T-helper 9 cell (primary cell): ENCODE measurements at places on chromosomes 7 and 10.

- DNase-seq, result peak; percentile 50
Observed at GRCh38 chr7:105677817-105678573, 96.7 kb upstream of the EFCAB10 start.

DNA sequence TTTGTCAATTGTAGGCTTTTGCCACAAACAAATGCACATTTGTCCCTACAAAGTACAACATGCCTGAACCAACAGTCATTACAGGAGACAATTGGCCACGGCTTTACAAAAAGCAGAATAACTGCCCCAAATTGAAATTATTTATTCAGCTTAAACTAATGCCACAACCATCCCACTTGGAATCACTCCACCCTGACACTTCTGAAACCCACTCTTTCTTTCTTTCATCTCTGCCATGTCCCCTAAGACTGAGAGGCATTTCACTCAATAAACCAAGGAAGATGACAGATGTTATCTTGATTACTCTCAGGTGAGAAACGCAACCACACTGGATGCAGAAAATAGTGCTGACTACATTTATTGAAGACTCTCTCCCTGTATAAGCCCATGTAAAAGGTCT lies 2.6 kb upstream of the NPM3 start:
- DNase-seq, result no peak

DNA sequence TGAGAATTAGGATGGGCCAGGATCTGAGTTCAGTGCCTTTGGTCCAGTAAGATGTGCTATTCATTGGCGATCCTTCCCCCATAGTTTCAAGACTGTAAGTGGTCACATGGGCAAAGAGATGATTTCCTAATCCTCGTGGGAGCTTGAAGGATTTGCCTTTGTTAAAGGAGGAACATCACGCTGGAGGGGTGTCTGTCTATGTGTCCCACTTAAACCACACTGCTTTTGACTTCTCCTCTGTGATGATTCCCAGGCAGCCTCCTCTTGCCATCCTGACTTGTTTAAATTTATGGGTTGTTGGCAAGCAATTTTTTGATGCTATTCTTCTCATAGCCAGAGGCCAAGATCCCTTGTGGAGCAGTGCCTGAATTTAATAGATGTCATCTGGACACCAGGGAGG lies 154.0 kb downstream of the TCF7L2 start:
- DNase-seq, result no peak

GRCh38 chr7:150805864-150806263 lies 5.3 kb downstream of the TMEM176A start:
- no peak for DNase-seq

GRCh38 chr7:150948791-150949251 lies 29.3 kb downstream of the KCNH2 start:
- no peak for DNase-seq

DNA sequence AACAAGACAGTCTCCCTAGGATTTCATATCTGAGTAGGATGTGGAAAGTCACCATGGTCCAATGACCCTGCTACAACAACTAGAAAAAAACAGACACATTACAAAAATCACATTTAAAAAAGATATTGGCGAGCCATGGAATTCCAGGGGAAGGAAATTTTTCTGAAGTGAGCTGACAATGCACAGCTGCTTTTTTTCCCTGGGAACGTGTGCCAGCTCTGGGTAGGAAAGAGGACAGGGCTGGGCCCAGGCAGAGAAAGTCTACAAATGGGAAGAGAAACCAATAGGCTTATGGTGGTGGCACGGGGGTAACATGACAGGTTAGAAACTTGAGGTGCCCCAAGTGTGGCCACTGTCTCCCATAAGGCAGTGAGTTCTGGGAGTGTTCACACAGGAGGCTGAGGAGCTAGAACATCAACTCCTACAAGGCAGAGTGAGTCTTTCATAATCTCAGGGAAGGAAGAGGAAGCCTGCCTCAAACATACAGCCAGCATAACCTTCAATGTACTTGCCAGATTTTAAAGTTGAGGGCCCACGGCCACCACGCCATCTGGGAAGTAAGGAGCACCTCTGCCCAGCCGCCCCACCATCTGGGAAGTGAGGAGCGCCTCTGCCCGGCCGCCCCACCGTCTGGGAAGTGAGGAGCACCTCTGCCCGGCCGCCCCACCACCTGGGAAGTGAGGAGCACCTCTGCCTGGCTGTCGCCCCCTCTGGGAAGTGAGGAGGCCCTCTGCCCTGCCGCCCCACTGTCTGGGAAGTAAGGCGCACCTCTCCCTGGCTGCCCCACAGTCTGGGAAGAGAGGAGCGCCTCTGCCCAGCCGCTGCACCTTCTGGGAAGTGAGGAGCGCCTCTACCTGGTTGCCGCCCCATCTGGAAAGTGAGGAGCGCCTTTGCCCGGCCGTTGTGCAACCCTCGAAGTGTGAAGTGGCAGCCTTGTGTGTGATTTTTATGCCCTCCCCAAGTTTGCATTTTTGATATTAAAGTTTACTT lies 5.9 kb downstream of the FBXL13 start:
- no peak for DNase-seq

GRCh38 chr7:131959106-131959812 lies 402.8 kb upstream of the PODXL start:
- no peak for DNase-seq

GRCh38 chr7:50450590-50451032 lies 461 bp upstream of the FIGNL1 start:
- DNase-seq, result peak; percentile 4

GRCh38 chr7:80882213-80882801 lies 36.5 kb downstream of the SEMA3C start:
- no peak for DNase-seq

GRCh38 chr7:120207037-120207436 lies 65.9 kb upstream of the KCND2 start:
- DNase-seq, result no peak

DNA sequence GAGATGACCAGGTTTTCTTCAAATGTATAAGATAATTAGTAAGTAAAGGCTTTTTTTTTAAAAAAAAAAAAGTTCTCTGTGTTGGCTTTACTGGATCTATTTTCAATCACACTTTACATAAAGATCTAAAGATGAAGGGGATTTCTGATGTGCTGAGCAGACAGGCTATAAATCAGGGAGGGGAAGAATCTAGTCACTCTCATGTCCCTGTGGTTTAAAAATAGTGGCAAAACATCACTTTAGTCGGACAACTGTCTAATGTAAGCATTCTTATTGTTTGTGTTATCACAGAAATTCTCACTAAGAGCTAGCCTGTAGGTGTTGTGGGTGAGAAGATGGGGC lies 132.7 kb downstream of the ICA1 start:
- no peak for DNase-seq

- DNase-seq, result no peak
Observed at GRCh38 chr10:69452676-69453415, 1.6 kb downstream of the TSPAN15 start.

DNA sequence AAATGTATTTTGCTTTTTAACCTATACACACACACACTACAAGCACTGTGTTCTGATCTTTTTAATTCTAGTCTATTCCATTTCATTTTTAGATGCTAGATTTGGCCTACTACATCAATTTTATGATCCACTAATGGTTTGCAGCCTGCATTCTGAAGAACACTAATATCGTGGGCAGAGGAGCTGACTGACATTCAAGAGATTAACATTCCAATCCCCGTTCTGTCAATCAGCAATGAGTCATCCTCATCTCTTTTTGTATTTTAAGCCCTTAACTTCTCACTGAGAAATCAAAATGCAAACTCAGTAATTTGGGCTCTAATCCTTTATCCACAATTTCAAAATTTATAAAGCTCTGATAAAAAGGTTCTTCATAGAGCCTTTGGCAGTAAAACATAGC lies 47.1 kb upstream of the GAD2 start:
- no peak for DNase-seq

DNA sequence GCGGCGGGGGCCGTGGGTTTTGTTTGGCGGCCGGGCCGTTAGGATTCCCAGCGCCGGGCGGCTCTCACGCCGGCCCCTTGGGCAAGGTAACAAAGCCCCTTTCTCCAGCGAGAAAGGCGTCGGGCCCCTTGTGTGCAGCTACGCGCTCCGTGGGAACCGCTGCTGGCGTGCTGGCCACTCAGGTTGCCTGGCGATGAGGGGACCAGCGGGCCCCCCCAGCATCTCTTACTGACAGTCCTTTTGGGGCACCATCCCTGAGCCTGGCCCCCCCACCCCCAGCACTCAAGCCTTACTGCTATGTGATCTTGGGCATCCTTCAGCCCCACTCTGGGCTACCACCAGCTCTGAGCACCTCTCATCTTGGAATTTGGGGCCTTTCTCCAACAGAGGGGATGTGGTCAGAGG lies 1.8 kb downstream of the LFNG start:
- DNase-seq, result no peak

DNA sequence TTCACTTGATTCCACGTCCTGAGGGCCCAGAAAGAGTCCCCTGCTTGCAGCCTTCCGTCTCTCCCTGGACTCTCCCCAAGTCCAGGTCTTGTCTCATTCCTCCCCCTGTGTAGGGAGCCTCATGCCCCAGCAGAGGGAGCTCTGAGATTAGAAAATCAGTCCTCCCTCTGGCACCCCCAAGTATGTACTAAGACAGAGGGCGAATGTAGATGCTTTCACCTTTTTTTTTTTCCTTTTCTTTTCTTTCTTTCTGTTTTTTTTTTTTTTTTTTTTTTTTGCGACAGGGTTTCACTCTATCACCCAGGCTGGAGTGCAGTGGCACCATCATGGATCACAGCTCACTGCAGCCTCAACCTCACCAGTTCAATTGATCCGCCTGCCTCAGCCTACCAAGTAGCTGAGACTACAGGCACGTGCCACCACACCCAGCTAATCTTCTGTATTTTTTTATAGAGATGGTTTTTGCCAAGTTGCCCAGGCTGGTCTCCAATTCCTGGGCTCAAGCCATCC lies 10.3 kb downstream of the SFXN3 start:
- peak; percentile 58 for DNase-seq

- no peak for DNase-seq
Observed at GRCh38 chr7:134505856-134506255, 21.5 kb upstream of the AKR1B10 start.

DNA sequence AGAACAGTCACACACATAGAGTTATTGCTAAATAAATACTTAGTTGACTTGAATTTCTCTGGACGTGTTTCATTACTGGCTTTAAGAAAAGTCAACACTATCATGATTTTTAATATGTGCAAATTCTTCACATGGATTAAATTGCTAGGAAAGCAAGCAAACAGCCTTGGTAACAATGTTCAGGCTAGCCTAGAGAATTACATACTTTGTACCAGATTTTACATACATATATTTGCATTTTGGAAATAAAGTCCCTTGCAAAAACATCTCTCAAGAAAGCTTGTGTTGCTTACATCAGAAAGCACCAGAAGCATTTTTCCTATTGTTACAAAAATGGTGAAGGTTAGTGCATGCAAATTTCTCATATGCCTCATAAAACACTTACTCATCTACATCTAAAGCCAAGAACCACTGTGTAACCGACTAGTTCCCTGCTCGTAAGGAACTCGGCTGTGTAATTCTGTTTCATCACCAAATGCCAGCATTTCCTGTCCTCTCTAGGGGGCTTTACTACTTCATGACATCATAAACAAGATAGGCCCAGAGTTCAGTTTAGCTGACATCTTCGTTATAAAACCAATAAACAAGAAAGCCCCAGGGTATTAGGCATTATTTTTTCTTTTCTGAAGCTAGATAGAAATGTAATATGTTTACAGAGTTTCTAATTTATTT lies 87.8 kb downstream of the CFAP58 start:
- DNase-seq, result no peak

GRCh38 chr10:34760606-34761005 lies 54.5 kb downstream of the PARD3 start:
- DNase-seq, result no peak

- DNase-seq, result no peak
Observed at GRCh38 chr10:93250010-93250409, 176.3 kb downstream of the CYP26A1 start.

GRCh38 chr10:63767138-63767801 lies 246.1 kb downstream of the REEP3 start:
- no peak for DNase-seq

- DNase-seq, result no peak
Observed at GRCh38 chr10:83218205-83218604, 921.1 kb upstream of the GHITM start.

GRCh38 chr7:155667241-155667829 lies 22.9 kb downstream of the RBM33 start:
- no peak for DNase-seq

DNA sequence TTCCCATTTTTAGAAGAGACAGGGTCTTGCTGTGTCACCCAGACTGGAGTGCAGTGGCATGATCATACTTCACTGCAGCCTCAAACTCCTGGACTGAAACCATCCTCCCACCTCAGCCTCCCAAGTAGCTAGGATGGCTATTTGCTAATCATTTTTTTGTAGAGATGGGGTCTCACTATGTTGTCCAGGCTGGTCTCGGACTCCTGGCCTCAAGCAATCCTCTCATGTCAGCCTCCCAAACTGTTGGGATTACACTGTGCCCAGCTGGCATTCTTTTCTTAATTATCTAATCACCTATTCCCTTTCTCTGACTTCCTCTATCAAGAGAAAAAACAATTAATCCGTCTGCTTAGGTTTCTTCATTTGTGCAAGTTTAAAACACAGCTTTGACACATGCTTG lies 172.5 kb upstream of the TRIM24 start:
- DNase-seq, result no peak

GRCh38 chr7:155509725-155510551 lies 36.4 kb downstream of the CNPY1 start:
- no peak for DNase-seq

DNA sequence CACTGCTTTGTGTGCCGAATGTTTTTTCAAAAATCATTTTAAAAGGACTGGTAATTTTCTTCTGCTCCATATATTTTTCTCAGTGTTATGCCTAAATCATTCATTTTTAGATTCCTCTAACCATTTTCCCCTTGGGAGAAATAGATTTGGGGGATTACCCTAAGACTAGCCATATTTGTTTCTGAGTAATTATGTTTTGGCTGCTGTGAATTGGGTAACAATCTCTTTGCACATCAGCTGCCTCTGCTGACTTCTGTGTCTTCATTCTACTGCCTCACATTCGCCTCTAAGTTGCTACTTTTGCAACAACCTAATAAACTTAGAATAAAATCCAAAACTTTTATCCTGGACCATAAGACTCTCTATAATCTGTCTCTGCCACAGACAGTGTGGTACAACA lies 18.5 kb upstream of the MRC1 start:
- no peak for DNase-seq

- DNase-seq, result peak; percentile 58
Observed at GRCh38 chr10:5293691-5294550, 70.8 kb upstream of the UCN3 start.
